ENCODE measurements at places on chromosomes 5 and 9.

DNA sequence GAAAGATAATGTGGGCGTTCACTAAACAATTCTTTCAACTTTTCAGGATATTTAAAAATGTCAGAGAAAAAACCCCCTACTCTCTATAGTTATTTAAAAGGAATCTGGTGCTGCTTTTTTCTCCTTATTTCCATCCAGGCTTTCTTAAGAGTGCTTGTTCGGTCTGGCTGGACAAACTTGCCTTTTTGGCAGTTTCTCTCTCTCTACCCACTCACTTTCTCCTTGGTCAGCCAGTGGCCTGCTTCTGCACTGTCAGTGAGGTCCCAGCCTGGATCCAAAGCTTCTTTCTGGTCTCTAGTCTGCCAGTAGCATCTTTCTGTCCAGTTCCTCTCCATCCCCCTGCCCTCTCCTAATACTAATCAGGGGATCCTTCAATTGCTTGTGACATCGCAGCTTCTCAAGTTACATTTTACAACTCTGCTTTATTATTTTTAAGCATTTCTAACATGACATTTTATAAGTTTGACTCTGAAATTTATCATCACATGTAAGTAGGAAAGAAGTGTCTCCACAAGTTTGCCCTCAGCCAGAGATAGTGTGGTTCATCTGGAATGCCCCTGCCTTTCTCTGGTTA is 50.4 kb downstream of the PIK3R1 start:
- no peak for DNase-seq

DNA sequence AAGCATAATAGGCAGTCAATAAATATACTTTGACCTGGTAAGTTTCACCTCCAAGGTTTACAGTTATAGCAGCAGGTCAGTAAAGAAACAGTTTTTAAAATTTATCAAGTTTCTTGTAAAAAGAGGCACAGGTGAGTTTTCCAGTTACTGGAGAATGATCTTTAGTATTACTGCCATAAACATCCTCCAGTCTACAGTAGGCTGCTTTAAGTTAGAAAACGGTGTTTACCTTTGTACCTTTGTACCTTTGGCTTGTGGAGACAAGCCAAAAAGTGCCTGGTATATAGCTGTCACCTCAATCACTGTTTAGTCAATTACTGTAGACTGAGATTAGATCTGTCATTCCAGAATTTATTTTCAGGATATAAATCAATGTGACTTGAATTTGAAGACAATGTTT is 42.7 kb upstream of the SRFBP1 start:
- DNase-seq: no peak

DNA sequence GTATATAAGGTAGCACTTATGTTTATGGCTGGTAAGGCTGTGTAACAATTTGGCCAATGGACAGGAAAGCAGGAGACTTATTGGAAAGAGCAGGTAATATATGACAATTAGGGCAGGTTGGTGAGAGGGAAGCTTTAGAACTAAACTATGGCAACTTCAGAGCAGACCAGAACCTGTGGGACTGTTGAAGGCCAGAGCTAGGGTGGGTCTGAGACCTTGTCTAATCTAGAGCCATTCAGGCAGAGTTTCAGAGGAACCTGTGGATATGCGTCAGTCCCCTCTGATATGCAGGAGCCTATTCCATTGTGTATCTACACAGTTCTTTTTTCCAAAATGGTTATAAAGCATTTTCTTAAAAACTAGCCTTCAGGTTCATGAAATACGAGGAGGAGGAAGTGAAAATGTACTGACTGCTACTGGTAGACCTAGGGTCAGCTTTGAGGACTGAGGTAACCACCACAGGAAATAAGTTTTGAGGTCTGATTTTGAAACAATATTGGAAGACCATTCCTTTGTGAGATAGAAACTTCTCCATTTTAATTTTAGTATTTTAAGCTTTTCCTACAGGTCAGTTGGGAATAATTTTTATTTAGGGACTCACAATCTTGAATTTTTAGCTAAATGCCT is 37.6 kb downstream of the ELL2 start:
- no peak for DNase-seq

GRCh38 chr9:79222483-79222882 is 349.3 kb upstream of the TLE4 start:
- no peak for DNase-seq

- DNase-seq: peak; percentile 43
Measured at GRCh38 chr9:104780796-104781395, 17.0 kb downstream of the NIPSNAP3B start.

GRCh38 chr5:10566543-10567068 is 2.7 kb downstream of the ANKRD33B start:
- DNase-seq: no peak

GRCh38 chr9:124471761-124472160 is 21.5 kb downstream of the ADGRD2 start:
- no peak for DNase-seq

GRCh38 chr5:174281089-174281760 is 235.7 kb downstream of the NSG2 start:
- DNase-seq: no peak

DNA sequence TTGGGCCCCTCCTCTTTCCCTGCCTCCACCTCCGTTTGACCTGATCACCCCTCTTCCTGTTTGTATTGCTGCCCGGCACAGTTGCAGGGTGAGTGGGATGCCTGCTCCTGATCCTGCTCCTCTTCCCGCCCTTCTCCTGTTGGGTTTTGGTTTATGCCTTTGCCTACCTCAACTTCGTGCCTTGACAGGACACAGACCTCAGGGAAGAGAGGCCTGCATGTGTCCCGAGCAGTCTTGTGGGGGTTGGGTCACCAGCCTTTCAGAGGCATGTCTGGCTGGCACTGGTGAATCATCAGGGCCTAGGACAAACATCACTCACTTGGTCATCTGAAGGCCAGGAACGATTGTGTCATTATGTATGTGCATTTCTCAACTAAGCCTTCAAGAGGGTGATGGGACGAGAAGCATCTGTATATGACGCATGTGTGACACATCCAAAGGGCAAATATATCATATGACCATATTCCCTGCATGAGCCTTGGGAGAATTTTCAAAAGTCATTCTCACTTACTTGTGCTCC is 56.9 kb downstream of the NPR3 start:
- DNase-seq: no peak

DNA sequence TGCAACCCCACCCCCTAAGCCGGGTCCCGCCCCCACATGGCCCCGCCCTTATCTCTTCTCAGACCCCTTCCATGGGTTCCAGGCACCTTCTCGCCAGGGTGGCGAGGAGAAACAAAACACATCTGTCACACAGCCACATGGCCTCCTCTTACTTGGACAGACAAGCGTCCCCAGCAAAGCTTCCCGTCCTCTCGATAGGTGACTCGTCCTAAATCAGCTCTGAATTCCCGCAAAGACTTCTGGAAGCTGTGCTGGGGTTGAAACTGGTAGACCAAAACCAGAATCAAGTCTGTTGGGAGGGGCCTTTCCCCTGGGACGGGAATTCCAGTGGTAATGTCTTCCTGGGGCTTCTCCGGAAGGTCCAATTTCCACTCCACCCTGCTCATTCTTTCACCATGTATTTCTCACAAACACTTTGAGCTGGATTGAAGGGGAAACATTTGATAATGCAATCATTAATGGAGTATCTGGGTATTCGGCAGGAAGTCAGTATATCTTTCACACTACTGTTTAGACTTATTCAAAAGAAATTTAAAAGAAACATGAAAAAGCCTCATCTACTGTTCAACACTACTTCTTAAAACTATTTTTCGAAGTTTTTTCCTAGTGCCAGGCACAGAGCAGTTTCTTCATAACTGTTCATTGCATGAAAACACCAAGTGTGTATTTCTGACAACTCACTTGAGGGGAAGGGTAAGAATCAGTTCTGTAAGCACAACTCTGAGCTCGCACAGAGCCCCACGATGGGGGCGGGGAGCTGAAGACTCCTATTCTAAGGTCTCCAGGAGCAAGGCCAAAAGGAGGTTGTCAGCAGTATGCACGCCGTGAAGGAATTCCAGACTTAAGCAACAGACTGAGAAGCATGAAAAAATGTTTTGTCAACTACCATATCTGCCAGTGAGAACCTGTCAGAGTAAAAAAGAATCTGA is 644 bp upstream of the CTNNAL1 start:
- peak; percentile 97 for DNase-seq

GRCh38 chr5:113223831-113224604 is 210.8 kb downstream of the TSSK1B start:
- DNase-seq: no peak

- no peak for DNase-seq
Measured at GRCh38 chr9:71916834-71917534, 5.5 kb downstream of the C9orf85 start.

GRCh38 chr5:179343021-179343718 is 2.1 kb downstream of the ADAMTS2 start:
- DNase-seq: no peak

DNA sequence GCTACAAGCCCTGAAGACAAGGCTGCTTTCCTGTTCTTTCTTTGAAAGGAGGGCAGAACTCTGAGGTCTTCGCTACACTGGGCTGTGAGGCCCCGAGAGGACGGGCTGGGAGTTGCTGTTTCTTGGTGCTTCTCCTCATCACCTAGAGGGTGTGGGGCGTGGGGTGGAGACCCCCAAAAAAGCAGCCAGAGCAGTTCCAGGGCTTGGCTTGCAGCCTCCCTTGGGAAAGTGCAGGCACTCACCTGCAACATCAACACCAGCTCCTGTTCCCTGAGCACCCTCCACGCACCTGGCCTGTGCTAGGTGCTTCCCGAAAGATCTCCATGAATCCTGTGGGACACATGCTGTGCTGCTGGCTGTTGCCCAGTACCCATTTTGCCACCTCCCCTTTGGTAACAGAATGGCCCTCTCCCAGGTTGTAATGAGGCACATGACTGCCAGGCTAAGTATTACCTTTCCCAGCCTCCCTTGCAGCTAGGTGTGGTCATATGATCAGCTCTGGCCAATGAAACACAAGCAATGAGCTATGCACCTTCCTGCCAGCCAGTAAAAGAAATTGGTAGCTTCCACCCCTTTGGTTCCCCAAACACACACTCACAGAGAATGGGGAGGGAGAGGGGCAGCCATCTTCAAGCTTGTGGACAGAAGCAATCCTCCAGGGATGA is 146.0 kb downstream of the C9orf50 start:
- no peak for DNase-seq

GRCh38 chr9:136291306-136292025 is 12.4 kb downstream of the CCDC187 start:
- no peak for DNase-seq

DNA sequence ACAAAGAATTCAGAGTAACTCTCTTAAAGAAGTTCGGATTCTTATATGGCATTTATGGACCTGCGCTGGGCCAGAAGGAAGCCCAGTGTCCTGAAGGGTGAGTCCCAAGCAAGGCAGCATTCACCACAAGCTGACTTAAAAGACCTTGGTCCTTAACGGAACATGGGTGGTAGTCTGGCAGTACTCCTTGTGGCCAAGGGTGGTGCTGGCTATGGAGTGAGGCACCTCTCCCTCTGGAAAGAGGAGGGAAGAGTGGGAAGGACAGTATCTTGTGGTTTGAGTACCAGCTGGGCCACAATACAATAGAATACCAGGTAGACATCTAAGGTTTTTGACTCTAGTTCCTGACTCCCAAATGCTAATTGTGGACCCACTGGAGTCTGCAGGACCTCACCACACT is 425.7 kb upstream of the CYLC2 start:
- no peak for DNase-seq

DNA sequence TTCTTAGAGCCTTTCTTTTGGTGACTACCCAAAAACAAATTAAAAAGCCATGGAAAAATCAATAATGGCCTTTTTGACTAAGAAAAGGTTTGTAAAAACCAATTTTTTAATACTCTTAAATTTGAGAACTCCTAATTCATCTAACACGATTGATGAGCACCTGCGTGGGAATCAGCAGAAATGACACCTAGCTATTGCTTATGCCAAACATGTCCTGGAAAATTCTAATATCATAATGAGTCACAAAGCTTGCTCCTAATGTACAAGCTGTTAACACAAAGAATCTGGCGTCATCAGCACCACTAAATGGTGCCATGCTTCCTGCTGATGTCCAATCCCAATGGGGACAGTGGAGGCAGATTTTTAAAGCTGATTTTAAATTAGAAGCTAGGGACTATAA is 146.2 kb upstream of the LRRTM2 start:
- DNase-seq: no peak

DNA sequence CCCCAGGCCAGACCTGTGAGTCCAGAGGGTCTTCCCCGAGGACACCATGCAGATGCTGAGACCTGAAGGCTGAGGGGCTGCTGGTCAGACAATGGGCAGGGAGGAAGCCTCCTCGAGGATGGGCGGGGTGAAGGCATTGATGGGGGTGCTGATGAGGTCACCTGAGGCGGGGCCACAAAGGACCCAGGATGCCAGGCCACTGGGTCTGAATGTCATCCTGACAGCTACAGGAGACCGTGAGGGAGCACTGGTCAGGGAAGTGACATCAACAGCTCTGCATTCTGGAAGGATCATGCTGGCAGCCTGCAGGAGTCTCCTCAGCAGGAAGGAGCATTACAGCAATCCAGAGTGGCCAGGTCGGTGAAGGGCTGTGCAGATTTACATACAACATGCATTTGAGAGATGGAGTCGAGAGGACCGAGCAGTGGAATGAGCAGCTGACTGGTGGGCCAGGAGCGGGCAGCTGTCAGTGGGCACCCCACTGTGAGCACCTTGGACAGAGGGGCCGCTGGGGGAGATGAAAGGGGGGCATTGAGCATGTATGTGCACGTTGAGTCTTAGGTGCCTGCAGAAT is 77.7 kb upstream of the ADAMTS2 start:
- no peak for DNase-seq

- no peak for DNase-seq
Measured at GRCh38 chr5:168153876-168154270, 137.6 kb upstream of the WWC1 start.

DNA sequence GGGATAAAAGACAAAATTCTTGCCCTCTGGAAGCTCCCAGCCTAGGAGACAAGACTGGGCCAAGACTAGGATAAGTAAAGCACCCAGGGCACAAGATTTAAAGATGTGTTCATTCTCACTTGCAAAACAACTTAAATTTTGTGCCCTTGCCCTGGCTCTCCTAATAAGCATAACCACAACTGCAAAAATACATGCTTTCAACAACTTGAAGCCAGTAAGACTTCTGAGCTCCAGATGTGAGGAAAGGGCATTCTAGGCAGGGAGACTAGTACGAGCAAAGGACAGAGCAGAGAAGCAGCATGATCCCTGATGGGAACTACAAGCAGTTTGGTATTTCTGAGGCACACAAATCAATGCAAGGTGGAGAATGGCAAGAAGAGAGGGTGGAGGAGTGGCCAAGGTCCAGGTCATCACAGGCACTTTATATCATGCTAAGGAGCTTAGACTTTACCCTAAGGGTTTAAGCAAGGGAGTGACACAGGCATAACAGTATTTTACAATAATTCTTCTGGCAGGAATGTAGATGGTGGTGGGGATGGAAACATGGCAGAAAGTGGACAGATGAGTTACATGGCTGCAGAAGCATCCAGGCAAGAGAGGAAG is 30.1 kb upstream of the SIL1 start:
- DNase-seq: no peak

GRCh38 chr5:149846021-149846420 is 98.6 kb downstream of the PDE6A start:
- DNase-seq: no peak

- DNase-seq: peak; percentile 47
Measured at GRCh38 chr5:137310051-137310730, 188.9 kb downstream of the SPOCK1 start.

DNA sequence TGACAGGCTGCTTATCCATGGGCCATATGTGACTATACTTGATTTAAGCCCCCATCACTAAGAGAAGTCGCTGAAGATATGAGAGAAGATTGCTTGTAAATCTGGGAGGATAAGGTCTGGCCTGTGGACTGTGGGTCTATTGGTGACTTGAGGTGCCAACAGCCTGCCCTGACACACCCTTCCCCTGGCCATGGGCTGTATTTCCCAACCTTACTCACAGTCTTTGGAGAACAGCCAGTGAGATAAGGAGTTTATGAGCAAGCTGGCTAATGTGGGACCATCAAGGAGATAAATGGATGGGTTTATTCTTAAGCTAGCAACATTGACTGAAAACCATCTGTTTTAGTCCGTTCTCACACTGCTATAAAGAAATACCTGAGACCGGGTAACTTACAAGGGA is 231.3 kb downstream of the ZSWIM6 start:
- DNase-seq: peak; percentile 2
